RPMI7951 (cell line): ENCODE measurements at places on chromosomes 5 and 9.

DNA sequence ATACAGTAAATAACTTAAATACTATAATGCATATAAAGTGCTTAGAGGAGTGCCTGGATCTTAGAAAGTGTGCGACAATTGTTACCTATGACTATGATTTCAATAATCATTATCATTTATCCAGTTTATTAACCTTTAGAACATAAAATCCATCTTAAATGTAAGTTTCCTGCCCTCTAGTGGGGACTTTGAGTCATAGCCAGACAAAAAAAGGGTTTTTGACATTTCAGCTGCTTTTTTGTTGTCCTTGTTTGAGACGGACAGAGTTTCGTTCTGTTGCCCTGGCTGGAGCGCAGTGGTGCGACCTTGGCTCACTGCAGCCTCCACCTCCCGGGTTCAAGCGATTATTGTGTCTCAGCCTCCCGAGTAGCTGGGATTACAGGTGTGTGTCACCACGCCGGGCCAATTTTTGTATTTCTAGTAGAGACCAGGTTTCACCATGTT lies 9.7 kb upstream of the C9orf152 start:
- DNase-seq = peak; percentile 59

DNA sequence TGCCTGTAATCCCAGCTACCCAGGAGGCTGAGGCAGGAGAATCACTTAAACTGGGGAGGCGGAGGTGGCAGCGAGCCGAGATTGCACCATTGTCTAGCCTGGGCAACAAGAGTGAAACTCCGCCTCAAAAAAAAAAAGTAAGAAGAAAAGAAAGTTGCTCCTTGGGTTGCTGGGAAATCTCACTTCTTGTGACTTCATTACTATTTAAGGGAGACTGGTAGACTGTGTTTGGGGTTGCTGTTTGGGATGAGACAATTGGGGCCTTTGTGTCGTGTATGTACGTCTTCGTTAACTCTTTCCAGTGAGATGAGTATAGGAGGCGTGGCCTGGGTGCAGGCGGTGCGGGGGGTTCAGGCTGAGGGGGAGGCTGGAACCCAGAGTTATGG lies 11.6 kb downstream of the NDST1 start:
- no peak for DNase-seq

DNA sequence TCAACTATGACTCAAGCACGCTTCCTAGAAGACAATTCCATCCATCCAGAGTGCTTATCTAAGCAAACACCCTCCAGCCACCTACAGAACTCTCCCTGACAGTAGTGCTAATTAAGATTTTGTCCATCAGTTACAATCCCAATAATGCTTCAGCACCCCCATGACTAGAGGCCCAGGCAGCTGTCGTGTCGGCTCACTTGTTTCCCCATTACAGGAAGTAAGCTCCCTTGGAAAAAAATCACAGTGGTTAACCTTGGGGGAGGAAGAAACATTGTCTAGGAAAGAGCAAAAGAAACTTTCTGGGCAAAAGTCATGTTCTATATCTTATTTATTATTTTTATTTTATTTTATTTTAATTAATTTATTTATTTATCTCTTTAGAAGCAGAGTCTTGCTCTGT lies 108.8 kb upstream of the LPAR1 start:
- DNase-seq = no peak

GRCh38 chr5:658103-658502 lies 35.0 kb downstream of the TPPP start:
- no peak for DNase-seq

GRCh38 chr9:129073404-129073803 lies 7.5 kb upstream of the DOLPP1 start:
- DNase-seq = no peak
